ENCODE measurements at places on chromosomes 7 and 10.

- DNase-seq: no peak
Measured at GRCh38 chr7:154308928-154309327, 256.7 kb downstream of the DPP6 start.

DNA sequence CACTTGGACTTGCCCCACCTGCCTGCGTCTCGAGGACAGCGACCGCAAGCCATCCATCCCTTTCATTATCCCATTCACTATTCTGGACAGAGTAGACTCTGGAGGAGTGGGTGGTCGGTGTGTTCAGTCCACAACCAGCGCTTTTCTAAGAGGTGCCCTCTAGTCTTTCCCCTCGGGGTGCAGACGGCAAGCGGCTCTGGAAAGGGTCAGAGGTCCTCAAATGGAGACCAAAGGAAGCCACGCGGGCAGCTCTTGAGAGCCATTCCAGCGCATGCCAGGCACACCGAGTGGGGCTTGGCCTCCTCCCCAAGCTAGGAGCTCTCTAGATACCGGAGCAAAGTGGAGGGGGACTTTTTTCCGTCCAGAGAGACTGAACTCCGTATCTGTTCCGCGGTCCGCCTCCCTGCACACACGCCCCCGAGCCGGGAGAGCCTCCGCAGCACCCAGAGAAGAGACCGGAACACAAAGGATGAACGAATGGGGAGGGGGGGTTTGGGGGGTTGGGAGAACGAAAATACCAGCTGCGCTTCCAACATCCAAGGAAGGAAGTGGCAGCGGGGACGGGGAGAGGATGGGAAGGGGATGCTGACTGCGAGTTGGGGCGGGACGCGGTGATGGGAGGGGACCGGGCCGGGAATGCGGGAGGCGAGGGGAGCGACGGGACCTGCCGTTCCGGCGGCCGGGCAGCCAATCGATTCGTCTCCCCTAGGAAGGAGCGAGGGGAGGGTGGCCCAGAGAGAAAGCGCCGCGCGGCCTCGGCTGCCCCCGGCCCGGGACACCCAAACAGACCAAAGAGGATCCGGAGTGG is 515 bp downstream of the GSDME start:
- DNase-seq: no peak

DNA sequence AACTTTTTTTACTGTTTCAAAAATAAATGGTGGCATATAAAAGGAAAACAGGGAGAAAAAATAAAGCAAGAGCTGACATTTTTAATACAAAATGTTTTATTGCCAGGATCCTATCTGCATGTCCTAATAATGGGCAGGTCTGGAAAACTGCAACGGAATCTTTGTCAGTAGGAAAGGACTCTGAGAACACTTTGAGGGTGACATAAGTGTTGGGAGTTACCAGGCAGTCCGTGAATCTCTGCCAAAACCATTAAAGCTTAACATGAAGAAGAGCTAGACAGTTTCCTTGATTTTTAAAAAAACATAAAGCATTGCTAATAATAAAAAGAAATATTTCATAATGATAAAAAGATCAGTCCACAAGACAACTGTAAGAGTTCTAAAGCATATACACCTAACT is 80.7 kb downstream of the AGMO start:
- no peak for DNase-seq

DNA sequence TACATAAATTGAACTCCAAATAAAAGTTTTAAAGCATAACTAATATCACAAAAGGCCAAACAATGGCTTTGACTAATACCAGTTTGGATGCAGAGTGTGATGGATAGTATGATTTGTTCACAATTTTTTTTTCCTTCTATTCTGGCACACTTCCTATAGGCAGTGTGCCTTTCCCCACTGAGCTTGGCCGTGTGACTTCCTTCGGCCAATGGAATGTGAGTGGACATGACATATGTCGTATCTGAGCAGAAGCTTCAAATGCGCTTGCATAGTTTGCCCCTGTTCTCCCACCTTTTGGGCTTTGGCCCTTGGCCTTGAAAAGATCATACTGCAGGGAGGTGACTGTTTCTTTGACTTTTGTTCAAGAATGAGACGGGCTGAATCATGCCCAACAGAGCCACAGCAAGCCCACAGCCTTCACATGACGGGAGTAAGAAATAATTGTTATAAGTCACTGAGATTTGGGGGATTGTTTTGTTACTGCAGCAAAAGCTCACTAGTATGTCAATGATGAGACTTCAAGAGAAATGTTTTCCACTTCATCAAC is 279.9 kb upstream of the NEBL start:
- no peak for DNase-seq

GRCh38 chr10:70321897-70322890 is 38.4 kb upstream of the NPFFR1 start:
- no peak for DNase-seq

DNA sequence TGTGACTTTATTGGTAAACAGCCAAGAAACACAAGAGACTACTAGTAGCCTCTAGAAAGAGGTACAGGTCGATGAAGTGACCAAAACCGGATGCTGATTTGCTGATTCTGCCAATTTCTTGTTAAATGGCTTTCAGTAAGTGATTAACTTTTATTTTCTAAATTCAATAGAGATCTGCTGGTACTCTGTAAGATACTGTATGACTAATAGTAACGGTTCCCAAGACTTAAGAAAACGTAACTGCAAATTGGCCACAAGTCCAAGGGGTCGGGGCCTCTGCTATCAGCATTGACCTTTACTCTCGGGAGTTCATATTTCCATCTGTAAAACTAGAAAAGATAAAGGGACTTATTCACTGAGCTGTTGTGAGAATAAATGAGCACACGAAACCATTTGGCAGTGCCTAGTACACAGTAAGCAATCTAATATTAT is 1.4 kb downstream of the FAM3C start:
- no peak for DNase-seq

DNA sequence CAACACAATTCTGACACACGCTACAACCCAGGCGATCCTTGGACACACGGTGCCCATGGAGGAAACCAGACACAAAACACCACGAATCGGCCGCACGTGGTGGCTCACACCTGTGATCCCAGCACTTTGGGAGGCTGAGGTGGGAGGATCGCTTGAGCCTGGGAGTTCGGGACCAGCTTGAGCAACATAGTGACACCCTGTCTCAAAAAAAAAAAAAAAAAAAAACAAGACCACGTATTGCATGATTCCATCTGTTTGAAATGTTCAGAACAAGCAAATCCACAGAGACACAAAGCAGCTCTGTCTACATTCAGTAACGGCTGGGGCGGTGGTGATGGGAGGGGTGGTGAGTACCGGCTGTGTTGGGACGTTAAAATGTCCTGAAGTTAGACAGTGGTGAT is 25.2 kb downstream of the ADAP1 start:
- no peak for DNase-seq

GRCh38 chr7:70761711-70762328 is 370.1 kb upstream of the GALNT17 start:
- no peak for DNase-seq

- DNase-seq: no peak
Measured at GRCh38 chr10:70335246-70335613, 47.2 kb downstream of the LRRC20 start.

- no peak for DNase-seq
Measured at GRCh38 chr10:43342279-43343125, 28.9 kb upstream of the FXYD4 start.

DNA sequence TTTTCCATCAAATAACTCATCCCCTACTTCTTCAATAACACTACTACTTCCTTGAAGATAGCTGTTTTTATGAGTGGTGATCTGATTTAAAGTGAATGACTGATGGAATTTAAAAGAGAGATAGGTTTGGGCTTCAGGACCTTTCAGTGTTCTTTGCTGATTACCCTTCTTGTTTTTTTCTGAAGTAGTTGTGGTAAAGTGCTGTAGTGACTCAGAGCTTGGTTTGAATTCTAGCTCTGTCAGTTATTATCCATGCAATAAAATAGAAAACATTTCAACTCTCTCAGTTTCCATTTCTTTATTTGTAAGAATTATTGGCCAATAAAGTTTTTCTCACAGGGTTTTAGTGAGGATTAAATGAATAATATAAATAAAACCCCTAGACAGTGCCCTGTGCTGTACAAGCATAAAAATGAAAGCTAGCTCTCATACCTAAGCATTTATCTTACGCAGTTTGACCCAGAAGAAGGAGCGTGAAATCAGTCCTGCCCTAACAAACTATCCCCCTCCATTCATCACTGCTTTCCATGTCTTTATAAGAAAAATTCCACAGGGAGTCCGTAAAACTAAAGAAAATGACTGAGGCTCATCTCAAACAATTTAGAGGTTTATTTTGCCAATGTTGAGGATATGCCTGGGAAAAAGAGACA is 25.1 kb upstream of the AKAP9 start:
- no peak for DNase-seq

DNA sequence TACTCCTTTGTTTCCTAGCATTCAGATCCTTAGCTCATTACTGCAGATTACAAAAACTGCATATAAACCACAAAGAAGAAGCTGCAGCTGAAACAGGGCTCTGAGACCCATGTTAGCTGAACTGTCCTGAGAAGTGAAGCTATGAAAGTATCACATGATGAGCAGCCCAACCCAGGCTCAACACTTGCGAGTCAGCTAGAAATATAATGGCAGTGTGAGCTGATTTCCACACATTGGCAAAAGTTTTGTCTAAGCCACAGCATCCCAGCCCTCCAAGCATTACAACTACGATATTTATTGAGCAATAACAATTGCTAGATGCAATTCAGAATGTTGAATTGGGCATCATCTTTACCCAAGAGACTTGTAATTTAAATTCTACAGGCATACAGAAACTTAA is 34.5 kb upstream of the SKAP2 start:
- DNase-seq: no peak

DNA sequence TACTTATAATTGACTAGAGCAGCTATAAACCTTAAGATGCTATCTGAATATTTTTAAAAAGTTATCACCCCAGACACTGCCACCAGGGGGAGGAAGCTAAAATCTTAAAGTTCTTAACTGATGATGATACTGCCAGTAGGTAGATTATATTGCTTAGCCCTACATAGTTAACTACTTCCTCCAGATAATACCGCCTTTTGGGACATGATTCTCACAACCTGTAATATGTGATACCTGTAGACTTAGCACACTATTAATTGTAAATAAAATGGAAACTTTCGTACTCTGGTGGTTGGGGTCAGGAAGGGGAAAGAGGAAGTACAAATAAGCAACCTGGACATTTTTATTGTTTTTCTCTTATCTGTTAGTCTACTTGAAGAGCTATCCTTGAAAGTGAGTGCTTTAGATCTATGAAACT is 268.9 kb downstream of the ADK start:
- no peak for DNase-seq
